Right lung (tissue), 10 donors: ENCODE measurements at places on chromosomes 7 and 10. TPM values are rescaled to one million over a fixed set of nuclear protein-coding genes. Genes with fewer than 3 reads are reported as not detected.

DNA sequence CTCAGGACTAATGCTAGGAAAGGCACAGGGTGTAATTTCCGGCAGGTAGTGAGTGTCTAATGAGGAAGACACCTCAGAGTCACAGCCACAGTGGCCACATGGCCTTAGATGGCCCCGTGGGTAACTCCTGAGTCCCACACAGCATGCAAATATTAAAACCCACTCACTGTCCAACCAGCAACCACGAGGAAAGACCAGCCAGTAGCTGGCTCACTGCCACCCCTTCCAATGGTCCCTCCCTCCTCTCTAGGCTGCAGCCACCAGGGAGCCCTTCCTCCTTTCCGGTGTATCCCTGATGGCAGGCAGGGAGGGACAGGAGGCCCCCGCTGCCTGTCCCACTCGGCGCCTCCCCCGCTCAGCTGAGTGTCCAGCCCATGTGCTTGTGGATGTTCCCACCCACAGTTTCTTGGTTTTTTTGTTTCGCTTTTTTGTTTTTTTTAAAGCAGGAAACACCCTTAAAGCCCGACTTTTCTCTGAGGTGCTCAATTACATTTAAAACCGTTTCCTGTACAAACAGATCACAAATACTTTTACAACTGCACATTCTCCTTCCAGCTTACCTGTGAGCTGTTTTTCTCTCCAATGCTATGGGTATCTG lies 9.2 kb downstream of the BNIP3 start:
- peak; percentile 24 for DNase-seq

The CTBP2 gene
- polyA plus RNA-seq: 85.1 TPM

DNA sequence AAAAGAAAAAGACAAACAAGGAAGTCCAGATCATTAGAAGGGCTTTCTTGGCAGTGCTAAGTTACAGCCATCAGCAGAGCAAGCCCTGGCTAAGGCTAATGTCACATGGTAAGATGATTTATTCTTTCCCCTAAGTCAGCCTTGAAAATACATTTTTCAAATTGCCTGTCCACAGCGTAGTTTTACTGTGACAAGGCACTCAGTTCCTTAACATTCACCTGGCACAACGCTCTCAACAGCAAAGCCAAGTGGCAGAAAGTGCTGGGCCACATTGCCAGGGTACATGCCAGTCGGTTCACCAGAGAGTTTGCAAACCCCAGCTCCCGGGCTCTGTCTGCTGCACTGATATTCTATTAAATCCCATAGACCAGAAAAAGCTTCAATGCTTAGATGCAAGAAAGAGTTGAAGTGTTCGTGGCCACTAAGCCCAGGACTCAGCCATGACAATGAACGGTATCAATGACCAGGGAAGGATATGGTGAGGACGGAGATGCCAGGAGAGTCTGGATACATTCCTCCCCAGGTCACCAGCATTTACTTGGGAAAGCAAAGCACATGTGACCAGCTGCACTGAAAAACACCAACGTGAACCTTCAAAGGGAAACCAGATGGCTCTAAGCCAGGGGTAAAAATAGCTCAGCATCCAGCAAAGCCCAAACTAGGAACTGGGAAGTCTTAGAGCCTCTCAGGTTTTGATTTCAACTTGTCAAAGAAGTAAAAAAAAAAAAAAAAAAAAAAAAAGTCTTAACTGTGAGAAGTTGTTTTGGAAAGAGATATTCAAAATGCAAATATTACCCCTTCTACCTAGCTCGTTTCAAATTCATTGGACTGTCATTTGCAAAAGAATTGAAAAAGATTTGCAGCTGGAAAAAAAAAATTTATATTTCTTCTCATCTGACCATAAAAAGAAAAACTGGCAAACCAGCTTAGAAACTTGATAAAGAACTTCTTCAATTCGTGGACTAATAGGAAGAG lies 23.9 kb upstream of the MPP7 start:
- peak; percentile 47 for DNase-seq

The HECW1 gene
- 2.4 TPM for polyA plus RNA-seq

GRCh38 chr7:85111761-85112160 lies 75.1 kb downstream of the SEMA3D start:
- no peak for DNase-seq

- DNase-seq: no peak
These were observed 467.8 kb downstream of the ARL4A start for GRCh38 chr7:13155188-13155587.

The UCN3 gene
- polyA plus RNA-seq: 0.96 TPM

The TMEM140 gene
- 16.9 TPM for polyA plus RNA-seq

- no peak for DNase-seq
These were observed 1.2 kb downstream of the SLC4A2 start for GRCh38 chr7:151060416-151061212.

- no peak for DNase-seq
These were observed at the start of gene DLX6 for GRCh38 chr7:97005183-97006054. Gene DLX6, plus strand, starts transcription at chr7:97005553. Its CDS starts 425 bp downstream, at chr7:97005978.

The FAM24A gene
- not detected for polyA plus RNA-seq

- no peak for DNase-seq
These were observed 80.4 kb downstream of the WDFY4 start for GRCh38 chr10:48765039-48765438.

DNA sequence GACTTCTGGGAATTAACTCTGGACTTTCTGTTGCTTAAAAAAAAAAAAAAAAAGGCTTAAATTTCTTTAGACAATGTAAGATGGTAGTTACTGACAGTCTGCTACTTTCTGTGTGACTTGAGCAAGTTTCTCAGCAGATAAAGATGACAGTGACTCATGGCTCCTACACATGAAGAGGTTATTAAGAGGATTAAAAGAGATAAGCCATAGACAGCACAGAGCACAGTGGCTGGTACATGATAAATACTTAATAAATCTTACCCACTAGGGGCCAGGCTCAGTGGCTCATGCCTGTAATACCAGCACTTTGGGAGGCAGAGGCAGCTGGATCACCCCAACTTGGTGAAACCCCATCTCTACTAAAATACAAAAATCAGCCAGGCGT lies 174.8 kb downstream of the JAZF1 start:
- DNase-seq: no peak
